ENCODE measurements at places on chromosomes 13 and 19.

GRCh38 chr13:94784066-94784465, 71.7 kb upstream of the SOX21 start:
- DNase-seq = no peak

- no peak for DNase-seq
Observed at GRCh38 chr13:108551674-108552073, 77.7 kb upstream of the MYO16 start.

DNA sequence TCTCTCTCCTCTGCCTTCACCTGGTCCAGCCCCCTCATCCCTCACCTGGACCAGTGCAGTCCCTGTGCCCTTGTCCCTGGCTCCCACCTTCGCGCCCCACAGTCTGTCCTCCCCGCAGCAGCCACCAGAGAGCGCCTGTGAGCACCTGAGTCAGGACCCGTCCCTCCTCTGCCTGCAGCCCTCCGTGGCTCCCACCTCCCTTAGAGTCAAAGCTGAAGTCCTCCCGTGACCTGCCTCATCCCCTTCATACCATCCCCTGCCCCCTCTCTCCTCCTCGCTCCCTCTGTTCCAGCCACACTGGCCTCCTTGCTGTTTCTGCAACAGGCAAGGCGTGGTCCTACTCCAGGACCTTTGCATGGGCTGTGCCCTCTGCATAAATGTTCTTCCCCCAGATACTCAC, 10.3 kb downstream of the CELF5 start:
- no peak for DNase-seq

GRCh38 chr13:51674276-51674675, 90.0 kb downstream of the WDFY2 start:
- DNase-seq = no peak

GRCh38 chr19:18119013-18119716, 21.6 kb downstream of the MAST3 start:
- peak; percentile 33 for DNase-seq

DNA sequence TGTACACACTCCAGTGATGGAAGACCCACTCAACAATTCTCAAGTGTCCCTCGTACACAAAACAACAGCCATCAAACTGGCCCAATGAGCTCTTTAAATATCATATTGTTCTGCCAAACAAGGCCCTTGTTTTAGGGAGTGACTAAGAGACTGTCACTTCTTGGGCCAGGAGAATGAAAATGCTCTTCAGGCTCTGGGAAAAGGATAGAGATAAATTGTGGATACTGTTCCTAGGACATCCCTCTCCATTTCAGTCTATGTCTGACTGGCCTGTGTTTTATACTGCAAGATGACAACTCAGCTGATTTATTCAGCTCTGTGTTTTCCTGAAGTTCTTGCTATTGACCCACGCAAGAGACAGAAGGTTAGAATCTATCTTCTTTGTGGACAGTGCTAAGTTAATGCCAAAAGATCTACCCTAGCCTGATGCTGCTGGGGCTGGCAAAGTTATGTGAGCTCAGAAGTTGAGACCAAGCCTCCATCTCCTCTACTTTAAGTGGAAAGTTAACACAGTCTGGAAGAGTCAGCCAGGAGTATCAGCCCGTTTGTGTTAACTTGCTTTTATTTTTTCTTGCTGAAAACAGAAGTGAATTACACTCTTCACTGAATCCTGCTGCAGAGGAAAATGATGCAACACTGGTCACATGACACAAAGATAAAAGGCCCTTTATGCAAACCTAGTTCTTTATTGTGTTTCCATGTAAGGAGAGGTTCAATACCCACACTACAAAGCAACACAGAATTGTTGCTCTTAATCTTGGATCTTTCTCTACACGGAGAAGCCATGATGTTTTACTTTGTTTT, 14.6 kb downstream of the FRY start:
- no peak for DNase-seq

GRCh38 chr19:54616821-54617560, 13.3 kb upstream of the LILRB1 start:
- DNase-seq = no peak

GRCh38 chr13:105170438-105170837, 1365.0 kb downstream of the EFNB2 start:
- DNase-seq = no peak

DNA sequence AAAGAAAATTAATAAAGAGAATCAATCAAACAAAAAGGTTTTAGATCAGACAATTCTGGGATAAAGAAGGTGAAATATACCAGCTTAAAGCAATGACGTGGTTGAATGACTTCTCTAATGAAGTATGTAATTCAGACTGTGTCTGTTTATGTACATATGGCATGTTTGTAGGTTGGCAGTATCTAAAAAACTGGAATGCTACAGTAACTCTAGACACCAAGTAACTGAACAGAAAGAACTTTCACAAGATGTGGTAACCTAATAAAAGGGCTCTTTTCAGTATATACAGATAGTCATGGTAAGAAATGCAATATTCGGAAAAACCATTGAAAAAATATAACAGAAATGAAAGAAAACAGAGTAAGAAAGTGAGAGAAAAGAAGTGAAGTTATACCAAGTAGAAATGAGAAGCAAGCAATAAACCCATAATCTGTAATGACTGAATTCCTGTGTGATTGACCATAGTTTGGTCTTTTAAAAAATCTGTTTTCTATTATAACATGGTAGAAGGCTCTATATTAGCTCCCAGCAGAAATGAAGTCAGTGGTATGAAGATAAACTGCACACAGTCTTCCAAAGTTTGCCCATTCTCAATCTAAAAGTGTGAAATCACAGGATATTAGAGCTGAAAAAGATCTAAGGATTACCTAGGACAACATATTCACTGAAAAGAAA, 31.4 kb downstream of the ELF1 start:
- DNase-seq = no peak

DNA sequence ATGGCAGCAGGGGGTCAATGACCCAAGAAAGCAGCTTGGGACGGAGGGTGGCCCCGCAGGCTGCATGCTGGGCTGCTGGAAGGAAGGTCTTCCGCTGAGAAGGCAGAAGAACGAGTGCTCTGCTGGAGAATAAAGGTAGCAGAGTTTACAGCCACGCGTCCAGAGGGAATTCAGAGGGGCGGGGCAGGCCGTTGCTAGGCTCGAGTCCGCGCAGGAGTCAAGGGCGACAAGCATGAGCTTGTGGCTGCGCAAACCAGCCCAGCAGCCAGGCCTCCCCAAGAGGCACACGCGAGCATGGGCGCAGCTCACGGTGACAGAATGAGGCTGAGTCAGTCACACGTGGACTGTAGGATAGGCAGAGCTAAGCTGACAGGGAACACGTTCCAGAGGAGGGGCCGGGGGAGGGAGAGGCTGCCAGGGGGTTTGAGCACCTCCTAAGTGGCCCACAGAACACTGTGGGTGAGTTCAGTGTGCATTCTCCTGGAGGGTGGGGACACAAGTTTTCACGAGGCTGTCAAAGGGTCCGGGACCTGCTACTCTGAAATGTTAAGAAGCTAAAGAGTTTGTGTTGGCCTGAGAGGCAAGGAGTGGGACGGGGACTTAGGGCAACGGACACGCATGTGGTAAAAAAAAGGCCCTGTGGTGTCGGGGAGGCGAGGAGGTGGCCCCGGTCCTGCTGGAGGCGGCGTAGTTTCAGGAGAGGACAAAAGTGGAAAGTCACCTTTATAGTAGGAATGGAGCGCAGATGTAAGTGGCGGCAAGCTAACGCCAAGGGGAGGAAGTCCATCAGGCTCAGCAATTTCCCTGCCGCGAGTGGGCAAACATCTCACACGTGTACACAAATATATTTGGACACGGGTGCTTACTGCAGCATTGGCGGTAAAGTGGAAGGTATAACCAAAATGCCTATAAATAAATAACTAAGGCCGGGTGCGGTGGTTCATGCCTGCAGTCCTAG, 17.7 kb downstream of the RFX2 start:
- no peak for DNase-seq

GRCh38 chr19:53597023-53597422, 34.8 kb upstream of the DPRX start:
- no peak for DNase-seq

DNA sequence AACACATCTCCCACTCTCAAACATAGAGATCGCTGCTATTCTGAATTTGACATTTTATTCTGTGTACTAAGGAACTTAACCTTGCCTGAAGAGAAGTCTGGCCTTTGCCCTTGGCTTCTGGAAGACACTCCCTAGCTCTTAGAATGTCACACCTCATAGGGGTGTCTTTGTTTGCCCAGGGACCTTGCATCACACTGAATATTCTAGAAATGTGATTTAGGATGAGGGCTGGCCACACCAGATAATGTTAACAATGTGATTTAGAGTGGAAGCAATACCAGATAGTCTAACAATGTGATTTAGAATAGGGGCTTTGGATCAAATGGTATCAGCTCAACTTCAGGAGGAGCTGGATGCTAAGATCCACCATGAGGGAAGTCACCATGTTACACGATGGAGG, 6.6 kb downstream of the SIGLECL1 start:
- no peak for DNase-seq

DNA sequence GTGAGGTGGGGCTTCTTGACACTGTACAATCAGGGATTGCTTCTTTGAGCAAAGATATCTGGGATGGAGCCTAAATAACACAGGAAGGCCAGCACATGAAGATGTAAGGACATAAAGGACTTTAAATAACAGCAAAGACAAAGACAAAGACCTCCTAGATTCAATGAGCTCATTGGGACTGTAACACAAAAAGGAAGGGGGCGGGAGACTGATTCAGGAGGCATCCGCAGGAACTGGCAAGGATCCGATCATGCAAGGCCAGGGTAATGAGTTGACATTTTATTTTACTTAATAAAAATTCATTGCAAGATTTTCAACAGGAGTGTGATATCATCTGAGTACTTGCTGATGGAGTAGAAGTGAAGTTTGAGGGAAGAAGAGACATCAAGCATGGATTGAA, 121.5 kb downstream of the LHFPL6 start:
- no peak for DNase-seq

GRCh38 chr19:40284251-40284500, 969 bp downstream of the AKT2 start:
- no peak for DNase-seq

GRCh38 chr19:38402623-38402966, 298 bp upstream of the FAM98C start:
- no peak for DNase-seq

- no peak for DNase-seq
Observed at GRCh38 chr13:99659226-99659625, 158.0 kb downstream of the TM9SF2 start.

GRCh38 chr19:53634768-53635167, 3.0 kb downstream of the DPRX start:
- no peak for DNase-seq

- DNase-seq = no peak
Observed at GRCh38 chr19:58154287-58154678, 3.7 kb upstream of the ZNF329 start.

DNA sequence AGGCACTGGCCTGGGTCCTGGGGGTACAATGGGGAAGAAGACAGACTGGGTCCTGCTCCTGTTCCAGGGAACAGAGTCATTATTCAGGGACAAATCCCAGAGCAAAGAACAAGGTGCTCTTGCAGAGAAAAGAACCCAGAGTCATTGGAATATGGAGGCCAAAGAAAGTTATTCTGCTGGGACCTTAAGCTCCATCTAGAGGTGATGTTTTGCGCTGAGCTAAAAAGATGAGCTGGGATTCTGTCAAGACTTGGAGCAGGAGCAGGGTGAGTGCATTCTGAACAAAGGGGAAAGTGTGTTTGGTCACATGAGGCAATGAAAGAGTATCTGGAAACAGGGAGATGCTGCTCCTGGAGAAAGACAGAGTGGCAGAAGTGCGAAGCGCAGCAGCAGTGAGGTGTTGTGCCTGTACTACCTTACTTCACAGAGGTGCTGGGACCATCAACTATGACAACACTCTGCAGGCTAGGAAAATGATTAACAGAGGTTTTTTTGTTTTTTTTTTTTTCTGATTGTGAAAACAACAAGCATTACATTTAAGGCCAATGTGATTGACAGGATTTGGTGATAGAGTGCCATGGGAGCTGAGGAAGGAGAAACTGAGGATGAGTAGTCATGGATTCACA, 95.3 kb upstream of the TNFSF11 start:
- no peak for DNase-seq

DNA sequence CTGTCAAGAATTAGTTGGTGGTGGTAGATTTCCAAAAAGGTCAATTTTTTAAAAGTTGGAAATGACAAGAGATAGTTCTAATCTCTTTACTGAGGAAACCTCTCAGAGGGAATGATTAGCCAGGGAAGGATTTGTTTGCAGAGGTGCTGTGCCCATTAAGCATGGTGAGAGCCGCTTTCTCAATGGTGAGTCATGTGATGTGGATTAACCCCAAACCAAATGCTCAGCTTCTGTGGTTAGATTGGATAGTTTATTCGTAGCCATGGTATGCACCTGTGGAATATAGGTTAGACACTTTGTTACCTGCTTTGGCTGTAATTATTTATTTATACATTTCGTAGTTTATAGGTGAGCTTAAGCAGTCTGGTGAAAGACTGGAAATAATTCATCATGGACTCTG, 7.1 kb downstream of the HNRNPM start:
- DNase-seq = no peak

All from T-helper 22 cell (primary cell).